Adipocyte (in vitro differentiated cells): ENCODE measurements at places on chromosomes 3 and 15.

DNA sequence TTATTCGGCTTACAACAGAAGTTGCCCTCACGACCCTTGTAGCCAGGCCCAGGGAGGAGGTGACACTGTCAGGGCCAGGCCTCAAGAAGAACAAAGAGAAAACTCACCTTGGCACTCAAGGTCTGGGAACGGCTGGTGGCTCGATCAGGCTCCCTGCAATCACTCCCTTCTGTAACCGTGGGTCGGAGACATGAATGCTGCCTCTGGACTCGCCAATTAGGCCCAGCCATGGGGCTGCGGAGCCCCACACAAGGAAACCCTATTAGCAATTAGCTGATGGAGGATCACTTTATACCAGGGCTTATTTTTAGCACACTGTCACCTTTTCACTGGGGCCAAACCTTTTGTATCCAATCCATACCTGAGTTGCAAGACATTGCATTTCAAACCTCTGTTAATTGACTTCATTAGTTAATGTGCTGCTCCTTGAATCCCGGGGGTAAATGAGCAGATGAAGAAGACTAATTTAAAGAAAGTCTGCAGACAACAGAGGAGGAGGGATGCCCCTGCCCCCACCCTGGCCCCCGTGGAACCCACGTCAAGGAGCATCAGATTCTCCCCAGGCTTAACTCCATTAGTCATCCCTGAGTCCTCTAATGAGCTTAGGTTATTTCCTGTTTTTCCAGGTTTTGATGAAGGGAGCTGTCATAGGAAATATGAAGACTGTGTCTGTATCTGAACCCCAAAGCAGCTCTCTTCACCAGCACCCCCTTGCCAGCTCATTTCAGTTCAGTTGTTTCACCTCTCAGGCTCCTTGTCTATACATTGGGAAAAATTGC lies 255.3 kb downstream of the RORA start:
- peak; percentile 46 for DNase-seq

DNA sequence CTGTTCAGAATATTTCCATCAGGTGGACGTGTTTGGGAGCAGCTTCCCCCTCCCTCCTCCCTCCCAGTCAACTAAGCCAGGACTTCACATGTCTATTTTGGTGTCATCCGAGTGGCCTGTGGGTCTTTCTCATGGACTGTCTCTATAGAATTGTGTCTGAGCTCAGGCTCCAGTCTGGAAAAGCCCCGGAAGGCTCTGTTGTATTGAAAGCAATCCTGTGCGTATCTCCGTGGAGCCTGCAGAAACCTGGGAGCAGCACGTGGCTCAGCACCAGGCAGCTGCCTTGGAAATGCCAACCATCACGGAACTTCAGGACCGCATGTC lies 25.2 kb downstream of the COLQ start:
- DNase-seq = no peak

DNA sequence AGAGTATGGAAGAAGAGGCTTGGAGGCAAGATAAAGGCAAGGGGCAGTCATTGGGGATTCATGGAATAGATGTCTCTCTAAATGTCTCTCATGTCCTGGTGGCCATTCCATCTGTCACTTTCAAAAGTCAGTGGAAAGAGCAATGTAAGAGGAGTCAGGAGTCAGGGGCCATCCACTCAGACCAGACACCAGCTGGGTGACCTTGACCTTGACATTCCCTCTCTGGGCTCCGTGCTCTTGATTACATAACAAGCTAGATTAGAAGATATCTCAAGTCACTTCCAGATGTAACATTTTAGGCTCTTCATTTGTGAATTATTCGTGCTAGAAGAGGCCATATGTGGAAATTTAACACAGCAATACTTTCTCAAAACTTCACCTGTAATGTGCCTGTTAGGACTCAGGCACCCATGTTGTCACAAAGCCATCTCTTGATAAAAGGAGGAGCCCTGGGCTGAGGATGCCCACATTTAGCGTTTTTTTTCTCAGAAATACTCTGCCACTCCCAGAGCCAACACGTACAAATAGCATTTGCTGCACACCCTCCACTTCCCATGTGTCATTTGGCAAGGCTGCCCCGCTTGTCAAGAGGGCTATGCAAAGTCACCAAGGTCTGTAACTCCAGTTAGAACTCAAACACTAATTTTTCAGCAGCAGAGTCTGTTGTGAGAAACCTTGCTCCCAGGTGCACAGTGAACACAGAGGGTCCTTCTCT lies 321.7 kb downstream of the RORA start:
- DNase-seq = no peak

GRCh38 chr3:29695201-29695600 lies 414.3 kb downstream of the RBMS3 start:
- no peak for DNase-seq

DNA sequence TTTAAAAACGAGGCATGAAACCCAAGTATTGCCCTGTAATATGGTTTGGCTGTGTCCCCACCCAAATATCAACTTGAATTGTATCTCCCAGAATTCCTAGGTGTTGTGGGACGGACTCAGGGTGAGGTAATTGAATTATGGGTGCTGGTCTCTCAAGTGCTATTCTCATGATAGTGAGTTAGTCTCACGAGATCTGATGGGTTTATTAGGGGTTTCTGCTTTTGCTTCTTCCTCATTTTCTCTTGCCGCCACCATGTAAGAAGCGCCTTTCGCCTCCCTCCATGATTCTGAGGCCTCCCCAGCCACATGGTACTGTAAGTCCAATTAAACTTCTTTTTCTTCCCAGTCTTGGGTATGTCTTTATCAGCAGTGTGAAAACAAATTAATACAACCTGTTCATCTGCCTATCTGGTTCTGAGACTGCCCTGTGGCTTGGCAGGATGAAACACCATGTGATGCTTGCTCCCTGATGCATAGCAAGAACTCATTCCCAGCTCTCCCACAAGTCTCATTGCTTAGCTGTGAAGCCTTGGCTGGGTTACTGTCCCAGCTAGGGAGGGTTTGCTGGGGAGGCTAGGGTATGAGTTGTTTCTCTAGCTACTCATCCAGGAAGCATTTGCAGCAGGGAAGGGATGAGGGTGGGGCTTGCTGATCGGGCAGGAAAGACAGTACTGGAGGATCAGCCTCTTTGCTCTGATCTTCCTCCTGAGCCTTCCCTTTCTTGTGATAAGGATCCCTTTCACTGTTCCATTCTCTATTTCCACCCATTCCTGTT lies 3.7 kb upstream of the SQOR start:
- DNase-seq = peak; percentile 70

GRCh38 chr15:67148196-67148701 lies 82.8 kb downstream of the SMAD3 start:
- DNase-seq = peak; percentile 61

- peak; percentile 32 for DNase-seq
Measured at GRCh38 chr3:150114873-150115540, 144.3 kb upstream of the PFN2 start.

DNA sequence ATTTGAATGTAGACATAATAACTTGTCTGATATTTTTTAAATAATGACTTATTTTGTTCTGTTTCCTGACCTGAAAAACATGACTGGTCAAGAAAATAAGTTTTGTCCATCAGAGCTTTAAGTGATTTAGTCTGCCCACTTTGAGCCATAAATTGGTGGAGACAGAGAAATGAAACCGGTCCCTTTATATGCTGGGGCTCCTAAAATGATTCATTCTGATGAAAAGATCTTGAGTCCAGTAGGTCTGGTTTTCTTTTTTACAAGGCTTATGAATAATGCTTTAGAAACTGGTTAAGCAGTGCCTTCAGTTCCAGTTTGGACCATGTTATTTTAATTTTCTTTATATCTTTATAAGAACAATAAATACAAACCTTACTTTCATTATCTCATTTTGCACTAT lies 293.2 kb downstream of the DIPK2A start:
- no peak for DNase-seq

- no peak for DNase-seq
Measured at GRCh38 chr3:128553560-128553959, 60.6 kb upstream of the GATA2 start.

DNA sequence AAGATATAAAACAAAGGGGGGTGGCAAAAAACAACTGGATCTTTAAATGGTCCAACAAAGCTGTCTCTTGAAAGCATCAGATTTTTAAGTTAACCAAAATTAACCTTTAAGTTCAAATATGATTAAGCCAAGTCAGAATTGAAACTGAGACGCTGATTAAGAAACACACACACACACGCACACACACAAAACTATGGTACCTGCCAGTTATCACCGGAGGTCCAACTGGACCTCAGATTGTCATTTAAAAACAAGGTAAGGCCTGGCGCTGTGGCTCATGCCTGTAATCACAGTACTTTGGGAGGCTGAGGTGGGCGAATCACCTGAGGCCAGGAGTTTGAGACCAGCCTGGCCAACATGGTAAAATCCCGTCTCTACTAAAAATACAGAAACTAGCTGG lies 10.4 kb downstream of the ARF4 start:
- DNase-seq = no peak
